ENCODE measurements at places on chromosomes 3 and 15.

- DNase-seq: no peak
These were observed 93.2 kb downstream of the GHSR start for GRCh38 chr3:172354931-172355499.

- no peak for DNase-seq
These were observed 8.8 kb downstream of the NEK10 start for GRCh38 chr3:27360113-27361078.

GRCh38 chr3:139289860-139290524 is 53.8 kb upstream of the MRPS22 start:
- DNase-seq: no peak

GRCh38 chr15:65183865-65184159 is 1.3 kb downstream of the CLPX start:
- DNase-seq: no peak

- no peak for DNase-seq
These were observed 109.5 kb downstream of the ADAM10 start for GRCh38 chr15:58639992-58640391.

GRCh38 chr15:29636140-29636539 is 186.1 kb downstream of the TJP1 start:
- no peak for DNase-seq

- no peak for DNase-seq
These were observed 188.3 kb downstream of the RSL24D1 start for GRCh38 chr15:55008421-55008820.

GRCh38 chr15:41792000-41792637 is 17.8 kb downstream of the MAPKBP1 start:
- DNase-seq: no peak

DNA sequence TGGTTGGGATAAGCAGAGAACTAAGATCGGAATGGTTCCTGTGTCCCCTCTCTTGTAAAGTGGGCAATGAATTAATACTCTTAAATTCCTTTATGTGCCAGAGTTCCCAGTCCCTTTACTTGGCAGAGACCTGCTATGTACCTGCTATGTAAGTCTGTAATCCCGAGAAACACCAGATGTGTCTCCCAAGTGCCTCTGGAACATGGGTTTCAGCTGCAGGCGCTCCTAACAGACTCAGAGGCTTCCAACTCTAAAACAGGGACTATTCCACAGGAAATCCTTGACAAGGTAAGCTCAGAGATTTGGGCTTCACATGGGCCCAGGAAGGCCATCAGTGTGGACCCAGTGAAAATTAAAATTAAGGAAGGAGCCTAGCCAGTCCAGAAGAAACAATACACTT is 117.7 kb upstream of the PLCL2 start:
- DNase-seq: no peak

DNA sequence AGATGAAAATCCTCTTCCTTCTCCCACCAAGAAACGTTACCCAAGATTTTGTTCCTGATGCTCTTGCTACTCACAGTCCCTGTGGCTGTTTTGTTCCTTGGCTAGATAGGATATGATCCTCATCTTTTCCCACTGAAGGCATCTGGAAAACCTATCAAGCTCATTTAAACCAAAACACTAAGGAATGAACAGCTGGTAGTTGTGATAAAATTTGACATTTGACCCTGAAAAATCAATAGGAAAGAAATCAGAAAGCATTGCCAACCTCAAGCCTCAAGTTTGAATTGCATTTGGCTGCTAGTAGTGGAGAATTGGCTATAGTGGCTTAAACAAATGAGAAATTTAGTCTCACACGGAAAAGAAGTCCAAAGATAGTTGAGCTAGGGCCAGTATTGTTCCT is 170.6 kb upstream of the CHRM5 start:
- no peak for DNase-seq

GRCh38 chr15:26864664-26865191 is 2.1 kb upstream of the GABRA5 start:
- no peak for DNase-seq

- DNase-seq: no peak
These were observed 85.9 kb downstream of the AQP9 start for GRCh38 chr15:58224068-58224467.

DNA sequence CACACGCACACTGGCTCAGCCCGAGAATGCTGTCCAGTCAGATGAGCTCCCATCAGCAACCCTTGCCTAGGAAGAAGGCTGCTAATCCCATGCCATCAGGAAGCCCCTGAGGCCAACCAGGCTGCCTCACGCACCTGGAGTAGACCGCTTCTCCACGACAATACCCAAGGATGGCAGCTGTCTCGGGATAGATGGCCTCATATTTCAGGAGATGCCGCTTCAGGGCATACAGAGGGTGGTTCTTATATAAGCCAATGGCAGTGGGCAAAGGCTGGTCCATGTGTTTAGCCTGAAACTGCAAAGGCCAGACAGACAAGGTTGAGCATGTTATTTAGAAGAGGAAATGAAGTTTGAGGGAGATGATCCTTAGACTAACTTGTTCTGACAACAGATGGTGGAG is 22.2 kb downstream of the XPC start:
- DNase-seq: no peak

DNA sequence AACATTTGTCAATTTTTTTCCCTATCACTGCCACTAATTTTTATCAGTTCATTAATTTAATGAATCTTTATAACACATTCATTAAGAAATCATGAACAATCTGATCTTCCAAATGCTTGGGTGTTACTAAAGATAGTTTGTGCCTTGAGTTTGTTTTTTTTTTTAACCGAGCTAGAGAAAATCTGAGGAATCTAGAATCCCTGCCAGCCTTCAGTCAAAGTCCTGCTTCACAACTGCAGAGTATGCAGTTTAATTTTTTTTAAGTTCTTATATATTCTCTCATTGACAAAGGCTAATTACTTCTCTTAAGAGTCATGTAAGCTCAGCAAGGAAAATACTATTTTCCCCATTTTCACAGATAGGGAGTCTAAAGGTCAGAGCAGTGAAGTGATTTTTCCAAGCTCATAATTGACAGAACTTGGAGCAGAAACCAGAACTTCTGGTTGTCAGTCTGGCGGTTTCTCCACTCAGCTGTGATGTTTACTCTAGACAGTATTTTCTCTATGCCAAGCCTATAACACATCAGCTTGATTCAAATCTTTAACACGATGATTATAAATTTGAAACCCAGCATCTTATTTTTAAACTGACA is 55.7 kb downstream of the TNIK start:
- DNase-seq: no peak

DNA sequence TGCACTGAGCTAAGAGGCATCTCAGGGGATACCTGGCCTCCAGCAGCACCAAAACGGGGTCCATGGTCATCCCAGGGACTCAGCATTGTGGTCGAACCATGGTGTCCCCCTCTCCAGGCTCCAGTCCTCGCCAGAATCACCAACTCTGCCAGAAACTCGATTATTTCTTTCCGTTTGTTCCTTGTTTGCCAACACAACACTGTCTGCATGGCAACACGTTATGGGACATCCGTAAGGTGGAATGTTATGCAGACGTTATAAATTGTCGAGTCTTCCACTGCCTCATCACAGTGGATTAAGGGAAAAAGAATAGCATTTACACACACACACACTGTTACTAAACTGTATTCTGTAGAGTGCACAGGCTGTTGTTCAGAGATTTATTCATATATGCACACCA is 52.5 kb upstream of the RPL32 start:
- DNase-seq: no peak

- DNase-seq: no peak
These were observed 207.5 kb upstream of the DPH6 start for GRCh38 chr15:35753486-35753885.

DNA sequence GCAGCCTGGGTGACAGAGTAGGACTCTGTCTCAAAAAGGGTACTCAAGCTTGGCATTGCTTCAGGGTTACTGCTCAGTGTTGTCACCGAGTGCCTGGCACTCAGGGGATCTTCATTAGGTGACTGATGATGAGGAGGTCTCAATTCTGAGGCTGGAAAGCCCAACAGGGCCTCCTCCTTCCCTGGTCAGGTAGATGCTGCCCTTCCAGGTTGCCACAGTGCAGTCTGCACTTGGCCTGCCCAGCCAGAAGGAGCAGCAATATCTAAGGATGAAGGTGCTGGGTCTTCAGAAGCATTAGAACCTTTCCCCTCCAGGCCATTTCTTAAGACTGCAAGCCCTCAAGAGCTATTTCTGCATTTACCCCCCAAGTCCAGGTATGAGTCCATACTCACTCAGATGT is 42.0 kb downstream of the PGPEP1L start:
- DNase-seq: no peak

- no peak for DNase-seq
These were observed 885 bp downstream of the CDV3 start for GRCh38 chr3:133574260-133574881.

DNA sequence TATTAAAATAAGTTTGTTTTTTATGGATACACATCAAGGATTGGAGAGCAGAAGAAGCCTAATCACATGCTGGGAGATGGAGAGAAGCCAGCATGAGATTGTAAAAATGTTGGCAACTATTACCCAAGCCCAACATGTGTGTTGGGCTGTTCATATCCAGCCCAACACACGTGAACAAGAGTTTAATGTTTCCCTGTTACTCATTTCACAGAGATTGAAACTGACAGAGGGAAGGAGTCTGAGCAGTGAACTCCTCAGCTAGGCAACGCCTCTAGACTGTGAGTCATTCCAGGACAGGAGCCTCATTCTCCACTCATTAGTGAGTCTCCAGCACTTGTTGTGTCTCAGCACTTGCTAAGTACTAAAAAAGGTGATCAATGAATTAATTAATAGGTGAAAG is 43.2 kb upstream of the CMSS1 start:
- DNase-seq: no peak

GRCh38 chr15:25422021-25422420 is 16.8 kb downstream of the UBE3A start:
- no peak for DNase-seq

DNA sequence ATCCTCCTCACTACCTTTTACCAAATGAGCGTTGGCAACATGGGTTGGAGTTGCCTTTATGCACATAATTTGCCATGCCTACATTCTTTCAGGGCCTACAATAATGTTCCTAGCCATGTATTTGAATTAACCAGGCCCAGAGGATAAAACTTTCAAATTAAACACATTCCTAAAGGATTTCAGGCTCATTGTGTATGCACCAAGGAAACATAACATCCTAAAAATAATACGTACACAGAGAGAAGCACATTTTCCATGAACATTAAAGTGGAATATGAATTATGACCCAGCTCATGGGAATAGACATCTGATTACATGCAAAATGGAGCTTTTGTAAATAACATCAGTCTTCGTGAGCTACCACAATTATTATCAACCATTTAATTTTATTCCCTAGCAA is 203.3 kb downstream of the RORA start:
- no peak for DNase-seq

- DNase-seq: no peak
These were observed 90.4 kb downstream of the TJP1 start for GRCh38 chr15:29731865-29732264.

Measured in stimulated activated CD4-positive, alpha-beta T cell treated with anti-CD3 and anti-CD28 coated beads, TNF-alpha, amount 100 ng/mL, for 1 hour (primary cell).